NT2/D1 (cell line): ENCODE measurements at places on chromosomes 4 and X.
A peak's percentile ranks its signal among the peaks of the same experiment; 100 is the strongest.

GRCh38 chrX:151370906-151371305 is 26.1 kb upstream of the VMA21 start:
- no peak for DNase-seq

GRCh38 chrX:150880808-150881165 is 17.7 kb downstream of the CD99L2 start:
- no peak for DNase-seq

GRCh38 chrX:149262086-149262485 is 243.0 kb downstream of the IDS start:
- no peak for DNase-seq

DNA sequence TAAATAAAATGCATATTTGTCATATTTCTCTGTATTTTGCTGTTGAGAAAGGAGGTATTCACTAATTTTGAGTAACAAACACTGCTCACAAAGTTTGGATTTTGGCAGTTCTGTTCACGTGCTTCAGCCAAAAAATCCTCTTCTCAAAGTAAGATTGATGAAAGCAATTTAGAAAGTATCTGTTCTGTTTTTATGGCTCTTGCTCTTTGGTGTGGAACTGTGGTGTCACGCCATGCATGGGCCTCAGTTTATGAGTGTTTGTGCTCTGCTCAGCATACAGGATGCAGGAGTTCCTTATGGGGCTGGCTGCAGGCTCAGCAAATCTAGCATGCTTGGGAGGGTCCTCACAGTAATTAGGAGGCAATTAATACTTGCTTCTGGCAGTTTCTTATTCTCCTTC is 3.3 kb downstream of the HTT start:
- no peak for DNase-seq

DNA sequence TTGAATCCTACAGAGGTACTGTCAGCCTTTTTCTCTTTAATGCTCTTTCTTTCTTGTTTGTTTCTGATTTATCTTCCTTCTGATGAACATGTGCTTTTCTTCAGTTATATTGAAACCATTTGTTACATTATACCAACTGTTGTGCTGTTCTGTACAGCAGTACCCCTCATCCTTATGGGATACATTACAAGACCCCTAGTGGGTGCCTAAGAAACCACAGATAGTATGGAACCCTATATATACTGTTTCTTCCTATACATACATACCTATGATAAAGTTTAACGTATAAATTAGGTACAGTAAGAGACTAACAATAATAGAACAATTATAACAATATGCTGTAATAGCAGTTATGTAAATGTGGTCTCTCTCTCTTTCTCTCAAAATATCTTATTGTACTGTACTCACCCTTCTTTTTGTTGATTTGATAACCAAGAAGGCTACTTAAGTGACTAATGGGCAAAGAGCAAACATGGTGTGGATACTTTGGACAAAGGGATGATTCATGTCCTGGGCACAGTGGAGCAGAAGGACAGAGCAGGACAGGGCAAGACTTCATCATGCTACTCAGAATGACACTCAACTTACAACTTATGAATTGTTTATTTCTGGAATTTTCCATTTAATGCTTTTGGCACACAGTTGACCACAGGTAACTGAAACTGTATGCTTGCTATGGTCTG is 10.7 kb upstream of the YIPF7 start:
- no peak for DNase-seq

- DNase-seq, result no peak
These were observed 22.9 kb upstream of the CXCL3 start for GRCh38 chr4:74061430-74061829.

GRCh38 chr4:6029254-6029653 is 11.0 kb upstream of the C4orf50 start:
- peak; percentile 83 for DNase-seq

- DNase-seq, result no peak
These were observed 102.8 kb downstream of the RTL5 start for GRCh38 chrX:72028701-72029470.

DNA sequence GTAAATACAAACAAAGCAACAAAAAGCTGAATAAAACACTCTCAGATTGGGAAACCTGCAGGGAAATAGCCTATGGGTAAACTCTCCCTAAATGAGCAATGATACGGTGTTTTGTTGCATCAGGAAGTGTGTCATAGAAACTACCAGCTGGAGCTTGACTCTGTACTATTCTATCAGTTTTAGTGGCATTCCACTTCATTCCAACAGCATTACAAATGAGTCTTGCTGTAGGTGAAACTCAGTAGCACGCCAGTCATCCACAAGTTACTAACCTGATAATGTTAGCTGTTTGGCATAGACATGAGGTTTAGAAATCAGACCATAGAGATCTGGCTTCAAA is 24.9 kb downstream of the FGFBP1 start:
- DNase-seq, result no peak

DNA sequence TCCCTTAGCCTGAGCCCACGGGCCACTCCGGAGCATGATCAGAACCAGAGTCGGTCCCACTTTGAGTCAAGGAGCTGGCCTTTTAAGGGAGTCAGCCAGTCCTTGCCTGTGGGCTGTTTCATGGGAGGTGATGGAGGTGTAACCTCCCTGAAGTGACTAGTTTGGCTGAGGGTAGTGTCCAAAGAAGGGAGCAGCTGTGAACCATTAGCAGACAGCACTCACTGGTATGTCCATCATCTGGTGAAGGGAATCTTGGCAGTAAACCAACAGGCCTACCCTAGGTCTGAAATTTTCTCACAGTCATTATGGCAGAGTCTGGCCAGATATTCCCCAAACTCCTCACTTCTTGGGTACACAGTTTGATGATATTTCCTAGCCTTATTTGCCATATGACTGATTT is 12.3 kb upstream of the REPS2 start:
- no peak for DNase-seq

GRCh38 chrX:105190252-105190853 is 30.1 kb downstream of the TEX13A start:
- DNase-seq, result no peak

- DNase-seq, result no peak
These were observed 9.3 kb downstream of the C4orf54 start for GRCh38 chr4:99648321-99648720.

- peak; percentile 25 for DNase-seq
These were observed 8.1 kb upstream of the GPR119 start for GRCh38 chrX:130393451-130394074.

GRCh38 chr4:140304346-140304745 is 69.1 kb upstream of the SCOC start:
- DNase-seq, result no peak

- no peak for DNase-seq
These were observed 2.3 kb upstream of the SLC35A2 start for GRCh38 chrX:48913605-48914366.

GRCh38 chr4:147244786-147245185 is 236.1 kb upstream of the EDNRA start:
- no peak for DNase-seq

GRCh38 chrX:83510510-83511062 is 2.5 kb downstream of the POU3F4 start:
- no peak for DNase-seq

DNA sequence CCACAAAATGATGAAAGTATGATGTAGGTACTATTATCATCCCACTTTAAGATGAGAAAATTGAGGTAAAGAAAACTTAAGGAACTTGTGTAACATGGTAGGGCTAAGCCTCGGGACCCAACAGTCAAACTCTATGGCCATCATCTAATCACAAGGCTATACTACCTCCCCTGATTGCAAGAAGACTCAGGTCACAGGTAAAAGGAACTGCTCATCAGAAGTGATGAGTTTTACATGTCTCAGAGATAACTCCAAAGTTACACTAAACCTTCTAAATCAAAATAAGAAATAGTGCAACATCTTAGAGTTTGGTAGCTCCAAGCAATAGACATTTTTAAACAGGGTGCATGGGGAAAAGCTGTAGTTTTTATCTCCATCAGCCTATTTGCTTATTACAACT is 96.5 kb upstream of the MYOZ2 start:
- no peak for DNase-seq

DNA sequence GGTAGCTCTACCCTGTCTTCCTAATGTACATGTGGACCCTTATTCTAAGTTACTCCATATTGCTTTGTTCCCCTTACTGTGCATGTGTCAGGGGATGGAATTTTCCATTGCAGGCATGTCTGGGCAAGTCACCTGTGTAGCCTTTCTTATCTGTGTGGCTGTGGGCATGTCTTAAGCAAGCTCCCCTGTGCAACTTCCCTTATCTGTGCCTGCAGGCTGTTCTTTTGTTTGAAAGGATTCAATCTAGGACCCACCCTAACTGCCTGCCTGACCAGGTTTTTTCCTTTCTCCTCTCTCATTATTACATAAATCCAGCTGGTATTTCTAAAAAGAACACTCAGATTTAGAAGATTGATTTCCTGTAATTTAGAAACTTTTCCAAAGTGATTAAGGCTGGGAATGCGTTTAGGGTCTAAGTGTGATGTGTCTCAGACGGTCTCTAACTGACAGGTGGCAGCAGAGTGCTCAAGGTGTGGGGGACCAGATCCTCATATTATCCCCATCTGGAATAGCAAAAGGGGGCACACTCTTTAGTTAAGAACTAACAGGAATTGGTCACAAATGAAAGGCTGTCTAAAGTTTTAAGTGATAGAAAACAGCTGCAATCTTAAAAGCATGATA is 198.9 kb upstream of the PPP1R2C start:
- DNase-seq, result no peak

DNA sequence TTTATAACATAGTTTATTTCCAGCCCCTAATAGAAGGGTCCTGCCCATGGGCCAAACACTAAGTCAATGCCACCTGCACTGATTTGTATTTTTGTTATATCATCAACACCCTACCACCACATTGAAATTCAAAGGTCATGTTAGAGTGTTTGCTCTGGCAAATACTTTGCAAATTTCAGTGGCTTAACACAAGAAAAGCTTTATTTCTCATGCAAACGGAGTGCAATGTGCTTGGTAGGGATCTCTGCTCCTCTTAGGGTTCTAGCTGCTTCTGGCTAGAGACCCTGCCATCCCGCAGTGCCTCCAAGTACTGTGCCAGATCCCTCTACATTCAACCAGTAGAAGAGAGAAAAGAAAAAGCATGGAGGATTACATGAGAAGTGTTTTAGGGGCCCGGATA is 230.8 kb upstream of the TET2 start:
- peak; percentile 44 for DNase-seq

DNA sequence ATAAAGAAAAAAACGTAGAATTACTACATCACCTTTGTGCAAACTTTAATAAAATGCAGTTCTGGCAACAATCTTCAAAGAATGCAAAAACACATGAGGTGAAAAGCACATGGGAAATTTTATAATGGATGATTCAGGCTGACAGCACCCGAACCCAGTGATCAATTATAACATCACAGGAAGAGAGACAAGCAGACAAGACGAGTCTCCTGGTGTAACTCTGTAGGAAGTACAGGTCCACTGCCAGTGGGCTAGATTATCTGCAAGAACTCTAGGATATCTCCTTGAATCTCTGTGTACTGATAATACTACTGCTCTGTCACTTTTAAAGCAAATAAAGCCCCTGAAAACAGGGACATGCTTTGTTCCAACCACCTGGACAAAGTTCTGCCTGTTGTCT is 58.9 kb upstream of the NXF3 start:
- no peak for DNase-seq

GRCh38 chrX:20454117-20454516 is 187.4 kb upstream of the RPS6KA3 start:
- no peak for DNase-seq

- no peak for DNase-seq
These were observed 177.2 kb downstream of the MOSPD2 start for GRCh38 chrX:15050395-15050794.

- DNase-seq, result no peak
These were observed 14.1 kb upstream of the CD99 start for GRCh38 chrX:2676794-2677675.

DNA sequence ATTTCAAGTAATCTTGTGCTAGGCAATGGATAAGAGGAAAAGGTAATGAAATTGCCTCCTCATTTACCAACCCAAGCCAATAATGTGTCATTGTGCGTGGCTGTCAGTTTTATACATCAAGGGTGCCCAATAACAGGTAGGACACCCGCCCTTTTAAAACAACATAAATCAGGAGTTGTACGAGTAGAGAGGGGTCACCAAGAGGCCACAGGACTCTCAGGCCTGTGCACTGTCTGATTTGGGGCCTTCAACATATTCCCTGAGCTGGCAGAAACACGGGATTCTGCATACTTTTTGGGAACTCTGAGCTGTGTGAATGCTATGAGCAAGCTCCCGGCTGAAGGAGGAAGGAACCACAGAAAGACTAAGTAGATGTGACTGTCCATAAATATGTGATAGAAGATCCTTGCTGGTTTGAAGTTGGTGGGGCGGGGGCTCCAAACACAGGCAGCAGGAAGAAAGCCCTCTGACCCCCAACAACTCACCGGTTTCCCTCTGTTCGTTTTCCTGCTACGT is 82.7 kb upstream of the MAML3 start:
- no peak for DNase-seq

- no peak for DNase-seq
These were observed 114.7 kb downstream of the TRAPPC11 start for GRCh38 chr4:183773790-183774189.

- DNase-seq, result no peak
These were observed 10.7 kb upstream of the ADH5 start for GRCh38 chr4:99099311-99099710.

GRCh38 chr4:56550642-56551041 is 45.1 kb downstream of the ARL9 start:
- DNase-seq, result no peak
